ENCODE measurements at places on chromosomes 5 and 9.

- DNase-seq, result no peak
Measured at GRCh38 chr5:72314571-72315172, 5.4 kb downstream of the MRPS27 start.

- no peak for DNase-seq
Measured at GRCh38 chr9:103410059-103410458, 414.9 kb downstream of the CYLC2 start.

DNA sequence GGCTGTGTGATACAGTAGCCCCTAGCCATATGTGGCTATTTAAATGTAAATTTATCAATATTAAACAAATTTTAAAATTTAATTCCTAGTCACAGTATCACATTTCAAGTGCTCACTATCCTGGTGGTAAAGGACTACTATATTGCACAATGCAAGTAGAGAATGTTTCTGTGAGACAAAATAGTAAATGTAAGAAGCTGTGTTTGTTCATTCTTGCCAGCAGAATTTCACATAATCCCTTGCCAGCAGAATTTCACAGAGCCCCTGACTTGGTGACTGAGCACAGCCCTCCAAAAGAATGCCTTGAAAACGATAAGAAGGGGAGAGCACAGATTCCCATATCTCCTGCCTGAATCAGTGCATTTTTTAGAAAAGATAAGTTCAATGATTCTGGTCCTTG is 75.9 kb upstream of the SELENOP start:
- DNase-seq, result no peak

- DNase-seq, result no peak
Measured at GRCh38 chr9:97911970-97912369, 10.3 kb downstream of the TRMO start.

GRCh38 chr9:72904267-72905093 is 48.4 kb downstream of the ALDH1A1 start:
- DNase-seq, result no peak

DNA sequence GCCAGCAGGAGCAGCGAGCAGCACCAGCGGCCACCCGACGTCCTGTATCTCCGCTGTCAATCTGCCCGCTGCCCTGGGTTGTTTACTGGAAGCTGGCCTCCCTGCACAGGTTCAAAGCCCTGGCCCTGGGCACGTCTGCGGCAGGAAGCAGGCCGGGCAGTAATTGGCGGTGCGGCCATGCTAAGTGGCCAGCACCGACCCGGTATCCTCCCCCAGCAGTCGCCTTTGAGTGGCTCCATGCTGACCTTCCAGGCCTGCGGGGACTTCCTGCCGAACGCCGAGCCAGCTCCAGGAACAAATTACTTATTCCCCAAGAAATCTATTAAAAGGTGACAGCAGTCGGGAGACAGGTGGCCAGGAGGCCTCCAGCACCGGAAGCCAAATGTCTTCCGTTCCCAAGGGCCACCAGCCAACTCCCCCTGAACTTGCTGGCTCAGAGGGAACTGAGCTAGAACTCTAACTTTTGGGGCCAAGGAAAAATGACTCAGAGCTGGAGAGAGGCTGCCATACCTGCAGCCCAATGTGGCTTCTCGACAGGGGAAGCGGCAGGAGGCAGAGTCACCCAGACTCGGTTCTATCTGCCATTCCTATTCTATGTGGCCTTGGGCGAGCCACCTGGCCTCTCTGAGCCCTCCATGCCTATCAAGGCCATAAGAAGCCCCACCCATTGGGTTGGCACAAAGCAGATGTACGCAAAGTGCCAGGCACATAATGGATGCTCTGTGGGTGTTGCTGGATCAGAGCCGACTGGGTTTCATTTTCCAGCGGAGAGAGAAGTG is 13.7 kb upstream of the PSMB7 start:
- DNase-seq, result no peak

Measured in GM12892 (cell line).